ENCODE measurements at places on chromosomes 1 and 21.

DNA sequence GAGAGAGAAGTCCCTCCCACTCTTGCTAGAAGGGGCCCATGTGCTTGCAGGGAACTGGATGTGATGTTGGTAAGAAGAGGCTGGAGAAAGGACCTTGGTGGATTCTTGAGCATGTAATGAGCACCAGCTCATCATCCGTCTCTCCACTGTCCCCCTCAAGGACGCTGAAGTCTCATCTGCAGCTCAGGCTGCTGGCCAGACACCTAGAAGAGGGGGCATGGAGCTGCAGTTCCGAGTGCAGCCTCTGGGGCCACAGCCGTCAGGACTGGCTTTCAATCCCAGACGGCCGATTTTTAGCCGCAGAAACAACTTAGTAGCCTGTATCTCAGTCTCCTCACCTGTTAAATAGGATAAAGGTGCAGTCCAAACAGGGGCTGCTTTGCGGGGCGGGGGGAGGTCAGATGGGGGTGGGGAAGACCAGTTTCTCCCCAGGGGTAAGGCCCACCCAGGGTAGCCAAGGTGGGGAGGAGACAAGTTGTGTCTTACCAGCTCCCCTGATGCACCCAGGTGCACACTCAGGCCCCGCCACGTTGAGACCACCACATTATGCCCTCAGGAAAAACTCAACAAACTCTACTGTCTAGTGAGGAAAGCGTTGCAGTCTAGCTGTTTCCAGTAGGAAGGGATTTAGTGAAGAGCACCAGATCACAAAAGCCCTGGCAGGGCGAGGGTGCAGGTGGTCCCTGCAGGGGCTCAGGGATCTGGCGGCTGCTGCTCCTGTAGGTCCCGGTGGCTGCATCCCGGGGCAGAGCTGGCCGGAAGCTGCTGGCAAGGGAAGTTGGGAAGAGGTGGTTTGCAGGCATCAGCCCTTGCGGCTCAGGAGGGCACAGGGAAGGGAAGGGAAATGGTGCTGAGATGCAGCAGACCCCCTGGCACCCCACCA is 29.5 kb downstream of the LDLRAP1 start:
- peak; percentile 75 for DNase-seq

- DNase-seq = no peak
Measured at GRCh38 chr21:17613242-17613676, 558 bp upstream of the BTG3 start.

DNA sequence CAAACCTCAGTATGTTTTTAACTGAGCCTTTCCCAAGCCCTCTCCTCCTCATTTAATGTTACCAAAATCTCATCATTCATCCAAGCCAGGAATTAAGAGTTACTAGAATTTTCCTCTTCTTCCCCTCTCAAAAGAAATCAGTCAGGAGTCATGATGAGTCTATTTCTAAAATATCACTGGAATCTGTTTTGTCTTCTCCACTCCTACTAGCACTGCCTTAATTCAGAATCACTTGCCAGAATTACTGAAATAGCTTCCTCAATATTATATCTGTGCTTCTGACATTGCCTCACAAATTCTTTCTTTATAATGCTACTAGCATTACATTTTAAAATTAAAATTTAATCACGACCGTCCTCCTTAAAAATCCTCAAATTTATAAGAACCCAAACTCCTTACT is 106.1 kb downstream of the PTGER3 start:
- no peak for DNase-seq

GRCh38 chr1:59643526-59643925 is 171.2 kb upstream of the HOOK1 start:
- DNase-seq = no peak

DNA sequence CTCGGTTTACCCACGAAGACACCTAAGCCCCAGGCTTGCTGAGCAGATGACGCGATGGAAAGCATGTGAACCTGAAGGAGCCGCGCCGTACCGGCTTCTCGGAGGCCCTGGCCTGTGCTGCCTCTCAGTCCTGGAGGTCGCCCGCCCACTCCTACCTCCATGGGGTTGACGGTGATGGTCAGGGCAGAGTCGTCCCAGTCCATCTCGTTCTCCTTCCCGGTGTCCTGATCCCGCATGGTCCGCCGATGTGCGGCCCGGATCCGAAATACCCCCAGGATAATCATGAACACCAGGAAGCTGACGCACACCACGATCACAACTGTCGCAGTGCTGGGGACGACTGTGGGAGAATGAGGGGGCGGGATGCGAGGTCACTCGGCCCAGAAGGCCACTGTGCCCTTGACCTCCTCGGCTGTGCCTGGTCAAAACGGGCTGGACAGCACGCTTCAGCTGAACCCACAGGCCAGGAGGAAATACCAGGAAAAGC is 79.6 kb downstream of the PIK3CD start:
- DNase-seq = no peak

GRCh38 chr21:45534636-45535331 is 7.5 kb downstream of the SLC19A1 start:
- no peak for DNase-seq

DNA sequence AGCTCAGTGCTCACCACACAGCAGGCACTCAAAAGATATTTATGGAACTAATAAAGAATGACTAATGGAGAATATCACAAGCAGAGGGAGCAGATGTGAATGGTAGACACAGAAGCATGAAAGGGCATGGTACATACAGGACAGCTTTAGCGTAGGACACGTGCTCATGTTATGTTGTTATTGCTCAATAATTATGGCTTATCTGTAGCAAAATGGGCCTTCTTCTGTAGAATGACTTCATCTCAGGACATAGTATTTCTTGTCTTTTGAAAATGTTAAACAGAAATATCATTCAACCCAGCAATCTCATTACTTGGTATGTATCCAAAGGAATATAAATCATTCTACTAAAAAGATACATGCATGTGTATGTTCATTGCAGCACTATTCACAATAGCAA is 58.9 kb upstream of the EXO1 start:
- no peak for DNase-seq

Data from activated T-cell treated with anti-CD3 and anti-CD28 coated beads, Interleukin-2, amount 50 U/mL, for 48 hours (primary cell).